Skin of body (tissue), 3 donors: ENCODE measurements at places on chromosomes 5 and 9.

DNA sequence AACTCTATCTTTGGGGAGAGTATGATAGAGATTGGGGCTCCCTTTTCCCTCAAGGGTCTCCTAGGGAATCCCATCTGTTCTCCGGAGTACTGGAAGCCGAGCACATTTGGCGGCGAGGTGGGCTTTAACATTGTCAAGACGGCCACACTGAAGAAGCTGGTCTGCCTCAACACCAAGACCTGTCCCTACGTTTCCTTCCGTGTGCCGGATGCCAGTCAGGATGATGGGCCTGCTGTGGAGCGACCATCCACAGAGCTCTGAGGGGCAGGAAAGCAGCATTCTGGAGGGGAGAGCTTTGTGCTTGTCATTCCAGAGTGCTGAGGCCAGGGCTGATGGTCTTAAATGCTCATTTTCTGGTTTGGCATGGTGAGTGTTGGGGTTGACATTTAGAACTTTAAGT is 21.5 kb downstream of the PTGS1 start:
- no peak for DNase-seq

- no peak for DNase-seq
These were observed 2.0 kb downstream of the GALNT12 start for GRCh38 chr9:98809311-98810101.

- no peak for DNase-seq
These were observed 2185.8 kb upstream of the ACO1 start for GRCh38 chr9:30198463-30199309.

GRCh38 chr5:94908889-94909480 is 290.5 kb downstream of the SLF1 start:
- no peak for DNase-seq

- no peak for DNase-seq
These were observed 332.4 kb upstream of the EFNA5 start for GRCh38 chr5:108003178-108003577.

DNA sequence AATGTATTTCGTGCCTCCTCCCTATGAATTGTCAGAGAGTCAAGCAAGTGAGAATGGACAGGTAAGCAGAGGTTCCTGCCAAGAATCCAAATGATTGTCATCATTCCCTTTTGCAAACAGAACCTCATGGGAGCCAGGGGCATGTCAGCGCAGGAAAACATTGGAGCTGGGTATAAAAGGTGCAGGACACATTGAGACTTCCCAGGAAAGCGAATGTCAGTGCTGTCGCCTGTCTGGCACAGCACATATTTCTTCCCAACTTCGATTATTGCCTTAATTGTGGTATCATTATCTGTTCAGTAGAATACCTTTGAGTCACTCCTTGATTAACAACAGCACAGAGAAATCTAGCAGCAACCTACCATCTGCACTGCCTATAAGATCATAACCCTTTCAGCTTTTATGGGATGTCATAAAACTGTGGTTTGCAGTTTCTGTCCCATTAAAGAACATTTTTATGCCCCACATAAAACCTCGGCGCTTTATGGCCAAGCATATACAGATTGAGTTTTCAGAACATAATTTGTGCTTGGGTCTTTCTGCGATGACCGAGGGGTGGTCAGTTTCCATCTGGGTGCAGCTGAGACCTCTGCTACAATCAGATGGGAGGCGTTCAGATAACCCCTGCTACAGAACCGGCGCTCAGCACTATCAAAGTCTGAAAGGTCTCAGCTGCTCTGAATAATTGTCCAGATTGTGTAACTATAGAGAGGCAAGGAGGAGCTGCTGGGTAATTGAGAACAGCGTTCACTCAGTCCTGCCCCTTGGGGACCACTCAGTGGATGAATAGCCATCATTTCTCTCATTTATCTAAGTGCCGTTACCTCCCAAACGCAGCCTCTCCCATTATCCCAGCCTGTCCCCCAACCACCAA is 30.9 kb upstream of the WWC1 start:
- peak; percentile 31 for DNase-seq

DNA sequence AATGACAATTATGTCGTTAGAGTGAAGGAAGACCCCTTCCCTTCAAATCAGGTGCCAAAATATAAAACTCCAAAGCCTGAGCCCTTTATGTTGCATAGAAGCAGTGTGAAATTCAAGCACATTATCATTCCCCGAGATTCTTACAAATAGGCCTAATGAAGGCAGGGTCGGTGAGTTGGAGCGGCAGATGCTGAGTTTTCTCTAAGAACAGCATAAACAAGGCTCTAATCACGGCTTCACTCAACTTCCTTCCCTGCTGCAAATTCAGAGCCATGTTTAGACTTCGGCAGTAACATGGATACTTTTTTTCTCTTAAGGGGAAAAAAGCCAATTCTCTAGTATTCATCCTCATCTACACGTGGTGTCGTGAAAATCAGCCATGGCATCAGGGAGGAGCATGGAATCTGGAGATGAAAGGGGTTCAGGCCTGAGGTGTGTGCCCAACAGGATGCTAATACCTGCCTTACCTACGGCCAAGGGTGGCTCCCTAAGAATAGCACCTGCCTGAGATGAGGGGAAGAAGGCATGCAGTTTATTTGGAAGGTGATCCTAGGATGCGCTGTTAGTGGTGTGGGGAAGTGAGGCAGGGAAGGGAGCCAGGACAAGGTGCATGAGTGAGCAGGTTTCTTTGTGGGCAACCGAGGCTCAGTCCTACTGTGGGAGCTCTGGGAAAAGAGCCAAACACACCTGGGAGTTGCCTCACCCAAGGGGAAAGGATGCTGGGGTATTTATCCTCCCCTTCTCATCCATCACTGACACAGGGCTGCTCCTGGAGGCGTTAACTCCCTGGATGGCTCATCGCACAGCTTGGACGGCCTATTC is 146.8 kb upstream of the TBC1D2 start:
- no peak for DNase-seq

DNA sequence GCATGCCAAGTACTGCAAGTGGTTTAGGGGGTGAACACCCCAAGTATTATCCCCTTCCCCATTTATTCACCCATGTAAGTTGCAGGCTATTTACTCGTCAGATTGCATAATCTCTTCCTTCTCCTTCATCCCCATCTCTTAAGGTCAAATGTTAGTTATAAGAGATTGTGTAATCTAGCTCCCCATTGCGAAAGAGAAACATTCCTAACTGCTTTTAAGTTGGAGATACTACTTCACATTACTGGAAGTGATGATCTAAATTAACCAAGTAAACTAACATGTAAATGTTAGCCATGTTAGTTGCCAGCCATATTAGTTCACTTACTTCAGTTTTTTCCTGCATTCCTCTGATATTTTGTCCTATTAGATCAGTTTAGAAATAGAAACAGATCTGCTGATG is 262.3 kb downstream of the TAF11L14 start:
- DNase-seq: no peak

DNA sequence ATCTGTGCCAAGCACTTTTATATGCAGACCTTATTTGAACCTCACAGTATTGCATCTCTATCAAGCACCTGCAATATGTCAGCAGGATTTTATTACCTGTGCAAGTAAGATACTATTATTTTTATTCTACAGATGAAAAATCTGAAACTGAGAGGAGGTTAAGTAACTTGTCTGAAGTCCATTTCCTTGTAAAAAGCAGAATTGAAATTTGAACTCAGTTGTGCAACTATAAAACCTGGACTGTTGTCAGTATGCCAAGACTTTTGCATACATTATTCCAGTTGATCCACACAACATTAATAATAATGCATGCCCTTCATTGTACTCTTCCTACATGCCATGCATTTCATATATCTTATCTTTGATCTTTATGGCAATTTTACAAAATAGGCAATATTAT is 82.2 kb upstream of the BRINP1 start:
- no peak for DNase-seq

DNA sequence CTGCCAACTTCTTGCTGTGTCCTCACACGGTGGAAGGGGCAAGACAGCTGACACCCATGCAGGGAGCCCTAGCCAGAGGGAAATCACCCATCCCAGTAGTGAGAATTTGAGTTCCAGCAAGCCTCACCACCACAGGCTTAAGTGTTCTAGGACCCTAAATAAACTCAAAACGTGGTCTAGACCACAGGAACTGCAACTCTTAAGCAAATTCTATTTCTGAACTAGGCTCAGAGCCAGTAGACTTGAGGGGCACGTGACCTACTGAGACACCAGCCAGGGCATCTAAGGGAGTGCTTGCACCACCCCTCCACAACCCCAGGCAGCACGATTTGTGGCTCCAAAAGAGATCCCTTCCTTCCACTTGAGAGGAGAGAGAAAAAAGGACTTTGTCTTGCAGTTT is 96.0 kb upstream of the PHF24 start:
- no peak for DNase-seq

- no peak for DNase-seq
These were observed 30.9 kb downstream of the NR4A3 start for GRCh38 chr9:99852617-99853016.

DNA sequence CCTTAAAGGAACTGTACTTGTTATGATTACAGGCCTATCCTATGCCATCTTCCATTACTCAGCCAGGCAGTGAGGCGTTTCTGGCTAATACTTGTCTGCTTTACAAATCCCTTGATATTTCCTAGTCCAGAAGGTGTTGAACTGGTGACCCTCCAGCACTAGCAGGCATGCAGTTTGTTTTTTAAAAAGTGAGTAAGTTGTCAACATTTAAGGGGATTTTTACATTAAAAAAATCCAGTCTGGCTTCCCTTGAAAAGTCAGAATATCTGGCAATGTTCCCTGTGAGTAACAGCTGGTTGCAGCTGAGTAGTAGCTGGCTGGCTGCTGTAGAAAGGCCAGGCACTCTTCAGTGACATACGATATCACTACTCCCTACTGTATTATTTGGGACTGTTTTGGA is 21.8 kb downstream of the GRIN3A start:
- no peak for DNase-seq

GRCh38 chr5:154095904-154096303 is 57.1 kb downstream of the MFAP3 start:
- DNase-seq: no peak

DNA sequence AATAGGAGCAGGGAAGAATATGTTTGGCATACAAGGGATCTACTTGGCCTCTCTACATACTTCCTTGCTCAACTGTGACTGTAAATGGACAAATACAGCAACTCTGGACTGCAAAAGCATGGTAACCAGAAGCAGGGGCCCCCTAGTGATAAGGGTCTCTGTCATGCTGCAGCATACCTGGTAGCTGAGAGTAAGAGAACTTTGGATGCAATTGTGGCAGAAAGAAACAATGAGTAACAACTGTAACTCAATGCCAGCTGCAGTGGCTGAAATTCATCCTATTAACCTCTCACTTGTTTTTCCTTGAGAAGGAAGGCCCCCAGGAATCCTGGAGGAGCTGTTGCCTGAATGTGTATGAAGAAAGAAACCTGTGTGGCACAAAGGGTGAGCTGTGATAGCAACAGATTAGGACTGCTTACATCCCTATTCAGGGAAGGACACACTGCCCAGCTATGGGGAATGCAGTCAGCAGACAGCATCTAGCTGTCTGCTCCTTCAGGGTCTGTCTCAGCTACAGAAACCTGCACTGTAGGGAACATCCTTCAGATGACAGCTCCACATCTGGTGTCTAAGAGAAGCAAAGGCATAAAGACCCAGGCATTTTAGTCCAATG is 468.1 kb upstream of the ACTBL2 start:
- no peak for DNase-seq

- no peak for DNase-seq
These were observed 124.6 kb downstream of the ATP10B start for GRCh38 chr5:160727296-160727997.

DNA sequence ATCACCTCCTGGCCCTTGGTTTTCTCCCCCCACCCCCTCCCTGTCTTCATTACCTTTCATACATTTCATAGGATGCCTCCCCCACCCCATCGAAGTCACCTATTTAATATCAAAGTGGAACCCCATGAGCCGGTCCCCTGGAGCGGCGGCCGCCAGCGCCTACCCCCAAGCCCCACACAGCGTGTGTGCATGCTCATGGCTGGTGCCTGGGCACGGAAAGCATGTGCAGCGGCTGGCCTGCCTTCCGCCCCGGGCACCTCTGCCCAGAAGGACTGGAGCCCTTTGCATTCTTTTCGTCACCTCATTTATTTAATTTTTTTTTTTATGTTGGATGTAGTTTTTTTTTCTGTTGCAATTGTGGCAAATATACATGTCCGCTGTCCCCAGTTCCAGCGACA is 116.2 kb downstream of the WNK2 start:
- DNase-seq: no peak

- no peak for DNase-seq
These were observed 18.3 kb upstream of the FCHO2 start for GRCh38 chr5:72937517-72938061.

DNA sequence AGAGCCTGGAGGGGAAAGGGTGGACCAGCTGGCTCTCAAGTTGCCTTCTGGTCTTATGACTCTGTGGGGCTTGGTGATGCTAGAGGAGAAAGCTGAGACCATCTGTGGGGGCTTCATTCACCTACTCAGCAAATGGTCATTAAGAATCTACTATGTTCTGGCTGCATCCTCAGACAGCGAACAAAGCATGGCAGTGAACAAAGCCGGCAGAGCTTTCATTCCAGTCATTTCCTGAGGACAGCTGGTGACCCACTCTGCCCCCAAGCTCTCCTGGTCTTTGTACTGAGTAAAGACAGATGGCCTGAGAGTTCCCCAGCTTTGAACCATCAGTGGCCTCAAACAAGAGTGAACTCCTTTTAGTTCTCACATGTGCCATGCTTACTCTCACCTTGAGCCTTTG is 48.0 kb downstream of the FGF1 start:
- DNase-seq: no peak

DNA sequence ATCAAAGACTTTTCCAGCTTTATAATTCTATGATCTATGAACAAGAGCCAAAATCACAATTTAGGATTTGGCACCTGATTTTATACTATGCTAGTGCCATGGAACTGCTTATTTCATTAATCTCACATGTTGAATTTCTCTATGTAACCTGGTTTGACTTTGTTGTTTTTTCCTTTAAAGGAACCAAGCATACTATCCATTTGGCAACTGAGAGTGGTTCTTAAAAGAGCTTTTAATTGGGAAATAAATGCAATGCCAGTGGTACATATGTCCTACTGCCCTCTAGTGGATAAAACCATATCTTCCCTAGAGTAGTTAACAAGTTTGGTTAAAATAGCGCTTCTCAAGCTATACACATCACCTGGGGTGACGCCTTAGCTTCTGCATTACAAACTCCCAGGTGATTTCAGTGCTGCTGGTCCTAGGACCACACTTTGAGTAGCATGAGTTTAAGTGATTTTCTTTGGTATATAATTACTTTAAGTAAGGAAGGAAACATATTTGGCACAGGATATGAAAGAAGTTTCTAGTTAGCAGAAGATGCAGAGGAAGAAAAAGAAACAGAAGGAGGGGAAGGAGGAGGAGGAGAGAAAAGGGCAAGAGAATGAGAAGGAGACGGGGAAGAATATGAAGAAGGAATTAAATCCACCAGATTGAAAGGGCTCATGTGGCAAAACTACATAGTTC is 56.8 kb downstream of the FGF10 start:
- DNase-seq: no peak

GRCh38 chr5:91025449-91025848 is 357.7 kb downstream of the ARRDC3 start:
- no peak for DNase-seq

- DNase-seq: peak; percentile 53
These were observed 49.4 kb upstream of the COL5A1 start for GRCh38 chr9:134592018-134592818.
